MCF 10A (cell line): ENCODE measurements at places on chromosomes 6 and 20. TPM values are rescaled to one million over a fixed set of nuclear protein-coding genes. Genes with fewer than 3 reads are reported as not detected.

GRCh38 chr6:166394036-166394892 is 11.5 kb upstream of the MPC1 start:
- no peak for DNase-seq
- no peaks in the 10 kb centered on the region for H3K36me3 ChIP-seq
- no peak overlapping the region for H3K4me3 ChIP-seq
- no peak overlapping the region for H3K27ac ChIP-seq
- peaks cover 9% of the 10 kb centered on the region for H3K27me3 ChIP-seq

GRCh38 chr20:24034820-24035219 is 46.2 kb upstream of the GGTLC1 start:
- H3K4me3 ChIP-seq, result no peak overlapping the region
- DNase-seq, result peak; percentile 60
- H3K4me1 ChIP-seq, result no peaks in the 10 kb centered on the region

GRCh38 chr6:6946206-6947155 is 161.3 kb upstream of the RREB1 start:
- H3K27ac ChIP-seq, result no peak overlapping the region
- no peaks in the 10 kb centered on the region for H3K27me3 ChIP-seq
- no peaks in the 10 kb centered on the region for H3K4me1 ChIP-seq
- no peak for DNase-seq

- DNase-seq, result peak; percentile 84
- no peaks in the 10 kb centered on the region for H3K27me3 ChIP-seq
- peak overlapping the region; percentile 77 for H3K27ac ChIP-seq
- peaks cover 13% of the 10 kb centered on the region for H3K36me3 ChIP-seq
- peak overlapping the region; percentile 86 for H3K4me3 ChIP-seq
These were observed 1.5 kb upstream of the MDFI start for GRCh38 chr6:41636833-41637193.

DNA sequence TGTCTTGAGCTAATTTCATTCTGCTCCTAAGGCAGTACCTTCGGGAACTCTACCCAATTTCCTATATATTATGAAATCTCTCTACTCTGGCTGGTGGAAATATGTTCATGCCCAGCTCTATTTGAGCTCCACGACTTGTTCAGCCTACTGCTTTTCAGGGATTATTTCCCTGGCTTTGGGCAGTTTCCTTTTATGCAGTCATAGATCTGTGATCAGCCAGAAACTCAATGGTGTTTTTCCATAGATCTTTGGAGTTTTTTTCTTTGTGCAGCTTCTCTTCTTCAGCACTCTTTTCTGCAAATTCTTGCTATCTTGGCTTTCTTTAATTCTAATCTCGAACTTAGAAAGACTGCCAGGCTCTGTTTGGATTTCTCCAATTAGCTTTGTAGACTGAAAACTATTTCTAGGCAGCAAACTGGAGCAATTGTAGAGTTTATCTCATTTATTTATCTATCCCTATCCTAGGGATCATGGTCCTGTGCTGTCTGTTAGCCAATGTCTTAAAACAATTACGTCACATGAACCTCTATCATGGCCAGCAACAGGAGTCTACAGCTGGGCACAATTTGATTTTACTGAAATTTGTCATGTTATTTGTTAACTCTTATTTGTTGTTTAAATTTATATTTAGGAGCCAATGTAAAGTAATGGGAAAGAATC is 328.4 kb downstream of the BCKDHB start:
- H3K36me3 ChIP-seq, result no peaks in the 10 kb centered on the region
- H3K4me3 ChIP-seq, result no peak overlapping the region
- H3K4me1 ChIP-seq, result peaks cover 10% of the 10 kb centered on the region

ENPP1 gene
- 1.4 and 2.8 TPM in 2 replicates for total RNA-seq

COL19A1 gene
- not detected in 2 replicates for total RNA-seq

SRSF12 gene
- 1.1 and 1.2 TPM in 2 replicates for total RNA-seq

C20orf202 gene
- not detected in 2 replicates for total RNA-seq

C6orf15 gene
- total RNA-seq, result not detected in 2 replicates
